Stomach (tissue), 19 donors: ENCODE measurements at places on chromosomes 16 and 17. TPM values are rescaled to one million over a fixed set of nuclear protein-coding genes. Genes with fewer than 3 reads are reported as not detected.

DNA sequence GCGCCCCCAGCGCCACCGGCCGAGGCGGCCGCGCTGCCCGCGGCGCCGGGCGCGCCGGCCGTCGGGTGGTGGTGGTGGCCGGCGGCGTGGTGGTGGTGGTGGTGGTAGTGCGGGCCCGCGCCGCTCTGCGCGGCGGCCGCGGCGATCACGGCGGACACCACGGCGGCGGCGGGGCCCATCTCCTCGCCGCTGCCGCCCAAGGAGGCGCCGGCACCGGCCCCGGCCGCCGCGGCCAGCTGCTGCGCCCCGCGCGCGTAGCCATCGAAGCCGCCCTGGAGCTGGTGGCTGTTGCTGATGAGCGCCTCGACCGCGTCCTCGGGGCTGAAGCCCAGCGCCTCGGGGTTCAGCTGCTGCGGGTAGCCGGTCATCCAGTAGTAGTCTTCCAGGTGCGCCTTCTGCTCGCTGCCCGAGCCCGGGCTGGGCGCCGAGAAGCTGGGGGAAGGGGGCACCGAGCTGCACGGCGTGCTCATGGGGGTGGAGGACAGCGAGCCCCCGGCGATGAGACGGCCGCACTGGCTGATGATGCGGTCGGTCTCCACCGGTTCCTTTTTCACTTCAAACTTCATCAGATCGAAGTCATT, 1.2 kb downstream of the MAF start:
- peak overlapping the region; percentile 94 for H3K27ac ChIP-seq
- DNase-seq = no peak
- H3K4me3 ChIP-seq = peak overlapping the region; percentile 82
- H3K4me1 ChIP-seq = peaks cover 11% of the 10 kb centered on the region
- H3K27me3 ChIP-seq = no peaks in the 10 kb centered on the region

The SLC5A10 gene
- polyA plus RNA-seq = 0.06 TPM

DNA sequence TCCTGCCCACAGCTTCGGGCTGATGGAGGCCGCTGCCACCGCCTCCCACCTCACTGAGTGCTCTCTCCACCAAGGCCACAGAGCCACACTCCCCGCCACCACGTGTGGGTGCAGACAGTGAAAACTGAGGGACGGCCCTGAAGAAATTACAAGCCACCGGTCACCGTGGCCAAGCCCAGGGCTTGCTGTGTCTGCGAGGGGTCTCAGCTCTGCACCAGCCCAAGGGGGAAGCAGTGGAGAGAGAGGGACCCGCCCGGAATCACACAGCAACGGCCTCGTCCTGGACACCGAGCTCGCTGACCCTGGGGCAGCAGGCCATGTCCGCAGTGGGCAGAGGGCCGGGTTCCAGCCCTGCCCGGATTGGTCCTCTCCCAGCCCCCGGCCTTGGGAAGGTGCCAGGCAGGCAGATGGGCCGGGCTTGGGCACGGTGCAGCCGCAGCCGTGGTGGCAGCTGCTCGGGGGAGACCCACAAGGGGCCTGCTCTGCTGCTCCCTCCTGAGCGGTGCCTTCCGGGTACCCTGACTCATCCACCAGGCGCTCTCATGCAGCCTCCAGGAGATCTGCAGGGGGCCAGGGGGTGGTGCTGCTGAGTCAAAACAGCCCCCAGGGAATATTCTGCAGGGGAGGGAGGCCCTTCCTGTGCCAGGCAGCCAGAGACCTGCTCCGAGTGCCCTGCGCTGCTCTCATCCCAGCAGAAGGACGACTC, 52.0 kb downstream of the CBFA2T3 start:
- no peak overlapping the region for H3K27ac ChIP-seq

The ASB16 gene
- polyA plus RNA-seq = 0.31 TPM

DNA sequence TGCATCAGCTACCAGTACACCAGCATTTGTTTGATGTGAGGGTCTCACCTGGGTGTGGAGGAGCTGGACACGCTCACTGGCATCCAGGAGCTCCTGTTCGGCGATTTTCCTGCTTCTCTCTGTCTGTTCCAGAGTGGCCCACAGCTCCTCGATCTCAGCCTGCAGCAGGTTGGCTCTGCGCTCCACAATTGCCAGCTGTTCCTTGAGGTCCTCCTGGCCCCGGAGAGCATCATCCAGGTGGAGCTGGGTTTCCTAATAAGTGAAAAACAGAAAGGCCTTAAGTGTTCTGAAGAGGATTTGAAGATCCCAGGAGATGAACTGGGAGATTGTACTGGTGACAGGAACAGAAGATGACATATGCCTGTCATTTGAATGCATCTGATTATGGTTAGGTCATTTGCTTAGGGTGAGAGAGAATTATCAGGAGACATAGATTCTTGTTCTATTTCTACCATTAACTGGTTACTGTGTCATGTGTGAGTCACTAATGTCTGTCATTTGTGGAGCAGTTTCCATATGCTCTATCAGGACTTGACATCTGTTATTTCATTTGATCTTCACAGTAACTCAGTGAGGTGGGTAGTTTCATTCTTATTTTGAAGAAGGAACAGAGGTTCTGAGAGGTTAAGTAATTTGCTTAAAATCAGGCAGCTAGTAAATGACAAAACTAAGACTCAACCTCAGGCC, 21.5 kb upstream of the MYH13 start:
- H3K27me3 ChIP-seq = no peaks in the 10 kb centered on the region
- no peak for DNase-seq
- no peak overlapping the region for H3K4me3 ChIP-seq
- H3K27ac ChIP-seq = no peak overlapping the region

GRCh38 chr16:19804538-19805323, 79.9 kb downstream of the GPRC5B start:
- H3K4me1 ChIP-seq = peaks cover 44% of the 10 kb centered on the region
- H3K4me3 ChIP-seq = peak overlapping the region; percentile 1
- no peaks in the 10 kb centered on the region for H3K36me3 ChIP-seq
- no peaks in the 10 kb centered on the region for H3K27me3 ChIP-seq

The CDK3 gene
- polyA plus RNA-seq = 8.2 TPM

The ZG16B gene
- 22.3 TPM for polyA plus RNA-seq

- peak; percentile 58 for DNase-seq
- H3K36me3 ChIP-seq = no peaks in the 10 kb centered on the region
- peaks cover 9% of the 10 kb centered on the region for H3K4me1 ChIP-seq
- H3K4me3 ChIP-seq = no peak overlapping the region
- H3K27ac ChIP-seq = no peak overlapping the region
These were observed 16.0 kb upstream of the PABPN1L start for GRCh38 chr16:88882358-88883030.

The CIAO3 gene
- 37.2 TPM for polyA plus RNA-seq

The MFSD6L gene
- 0.76 TPM for polyA plus RNA-seq

The KRT40 gene
- not detected for polyA plus RNA-seq

The ZPBP2 gene
- polyA plus RNA-seq = not detected
